ENCODE measurements at places on chromosomes 13 and 19.

DNA sequence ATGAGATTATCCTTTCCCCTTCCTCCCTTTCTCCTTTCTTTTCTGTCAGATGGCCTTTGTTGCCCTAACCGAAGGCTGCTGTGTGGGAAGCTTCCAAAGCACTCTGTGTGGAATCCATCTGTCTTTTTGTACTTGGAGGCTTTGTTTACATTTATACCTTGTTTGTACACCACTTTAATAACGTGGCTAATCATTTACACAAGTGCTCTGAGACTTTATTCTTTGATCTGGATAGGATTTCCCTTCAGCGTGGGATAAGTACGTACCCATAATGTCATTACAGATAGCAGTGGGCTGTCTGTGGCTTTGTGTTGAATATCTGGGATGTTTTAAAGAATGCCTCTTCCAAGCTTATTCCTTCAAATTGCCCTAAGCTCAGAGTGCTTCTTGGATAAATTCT lies 684.7 kb upstream of the SLITRK5 start:
- DNase-seq: no peak

- DNase-seq: no peak
Observed at GRCh38 chr13:76048675-76049375, 412.7 kb downstream of the LMO7 start.

DNA sequence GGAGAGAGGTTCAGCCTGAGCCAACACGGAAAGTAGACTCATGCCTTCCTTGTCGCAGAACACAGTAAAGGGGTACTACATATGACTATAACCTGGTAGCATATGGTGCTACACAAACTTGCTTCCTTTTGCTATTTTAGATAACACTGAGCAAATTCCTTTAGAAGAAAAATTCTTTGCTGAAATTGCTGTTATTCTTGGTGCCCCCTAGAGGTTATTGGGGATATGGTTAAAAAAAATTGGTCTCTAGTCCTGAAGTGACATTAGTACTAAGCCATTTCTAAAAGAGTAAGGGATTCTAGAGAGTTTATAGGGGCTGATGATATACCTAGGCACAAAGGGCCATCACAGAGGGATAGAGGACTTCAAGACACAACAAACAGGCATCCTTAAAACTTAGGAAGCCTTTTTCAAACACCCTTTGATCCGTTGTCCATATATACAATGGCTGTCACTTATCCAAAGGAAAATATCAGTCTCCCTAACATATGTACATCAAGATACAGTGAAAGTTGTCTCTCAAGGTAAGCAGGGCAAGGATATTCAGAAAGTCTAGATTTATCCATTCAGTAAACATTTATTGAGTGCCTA lies 13.9 kb upstream of the HS6ST3 start:
- no peak for DNase-seq

GRCh38 chr13:60009300-60010253 lies 154.2 kb downstream of the DIAPH3 start:
- DNase-seq: peak; percentile 72

DNA sequence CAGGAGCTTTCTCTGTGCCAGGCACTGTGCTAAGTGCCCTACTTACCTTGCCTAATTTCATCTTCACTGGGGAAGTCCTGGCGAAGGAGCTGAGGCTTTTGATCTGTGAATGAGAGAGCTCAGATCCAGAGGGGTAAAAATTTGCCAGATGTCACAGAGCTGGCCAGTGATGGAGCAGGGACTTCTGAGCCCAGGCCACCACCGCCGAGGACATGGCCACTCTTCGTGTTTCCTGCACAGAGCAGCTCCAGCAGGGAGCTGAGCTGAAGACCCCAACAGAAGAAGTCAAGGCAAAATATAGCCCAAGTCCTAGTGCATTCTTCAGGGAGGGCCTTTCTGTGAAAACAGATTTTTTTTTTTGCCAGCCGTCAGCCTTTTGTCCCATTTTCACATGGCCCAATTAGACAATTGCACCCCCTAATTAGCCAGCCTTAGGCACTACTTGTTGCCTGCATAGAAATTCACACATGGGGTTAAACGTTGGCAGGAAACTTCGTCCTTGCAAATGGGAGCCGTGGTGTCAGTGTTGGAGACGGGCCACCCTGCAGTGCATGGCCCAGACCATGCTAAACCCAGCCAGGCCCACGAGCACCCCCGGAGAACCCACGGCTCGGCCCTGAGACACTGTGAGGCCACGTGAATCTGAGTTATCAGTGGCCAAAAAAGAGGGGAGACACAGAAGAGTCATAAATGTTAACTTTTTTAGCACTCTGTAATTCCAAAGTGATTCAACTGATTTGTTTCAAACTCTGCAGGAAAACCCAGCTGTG lies 7.8 kb downstream of the ZNF536 start:
- DNase-seq: no peak

GRCh38 chr13:32310134-32310706 lies 4.9 kb downstream of the ZAR1L start:
- no peak for DNase-seq

- DNase-seq: no peak
Observed at GRCh38 chr13:26021516-26021915, 30.3 kb downstream of the SHISA2 start.

GRCh38 chr13:49840675-49841074 lies 48.2 kb upstream of the KPNA3 start:
- no peak for DNase-seq

Measured in NCI-H2029 (cell line).